Stimulated activated CD4-positive, alpha-beta T cell treated with anti-CD3 and anti-CD28 coated beads, Interleukin-12 subunit alpha, Interleukin-12 subunit beta, amount 100 ng/mL, for 4 hours (primary cell): ENCODE measurements at places on chromosomes 5 and 9.

DNA sequence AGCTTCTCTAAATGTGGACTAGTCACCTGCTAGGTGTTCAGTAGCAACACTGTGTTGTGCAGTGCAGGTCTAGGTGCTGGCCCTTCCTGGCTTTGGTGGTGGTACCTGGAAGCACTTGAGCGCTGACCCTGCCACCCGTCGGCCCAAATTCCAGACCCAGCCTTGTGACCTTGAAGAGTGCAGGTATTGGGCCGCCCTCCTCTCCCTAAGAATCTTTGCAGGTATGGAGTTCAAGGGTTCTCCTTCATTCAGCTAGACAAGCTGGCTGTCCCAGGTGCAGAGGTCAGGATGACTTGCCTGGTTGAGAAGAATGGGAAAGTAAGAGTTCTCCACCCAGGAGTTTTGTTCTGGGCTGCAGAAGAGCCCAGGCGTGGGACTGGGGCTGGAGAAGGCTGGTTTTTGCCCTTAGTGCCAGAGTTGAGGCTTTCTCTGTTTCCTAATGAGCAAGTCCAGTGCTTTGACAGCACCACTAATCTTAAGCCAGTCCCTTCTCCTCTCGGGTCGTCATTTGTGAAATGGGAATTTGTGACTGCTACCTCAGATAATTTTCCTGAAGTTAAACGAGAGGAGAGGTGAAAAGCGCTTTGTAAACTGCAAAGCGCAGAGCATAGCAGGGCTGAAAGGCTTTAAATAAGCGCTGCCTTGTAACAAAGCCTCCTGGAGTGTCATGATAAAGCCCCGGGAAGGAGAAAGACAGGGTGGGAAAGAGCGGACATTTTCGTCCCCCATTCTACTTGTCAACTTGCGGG is 4.0 kb downstream of the FOXE1 start:
- no peak for DNase-seq

DNA sequence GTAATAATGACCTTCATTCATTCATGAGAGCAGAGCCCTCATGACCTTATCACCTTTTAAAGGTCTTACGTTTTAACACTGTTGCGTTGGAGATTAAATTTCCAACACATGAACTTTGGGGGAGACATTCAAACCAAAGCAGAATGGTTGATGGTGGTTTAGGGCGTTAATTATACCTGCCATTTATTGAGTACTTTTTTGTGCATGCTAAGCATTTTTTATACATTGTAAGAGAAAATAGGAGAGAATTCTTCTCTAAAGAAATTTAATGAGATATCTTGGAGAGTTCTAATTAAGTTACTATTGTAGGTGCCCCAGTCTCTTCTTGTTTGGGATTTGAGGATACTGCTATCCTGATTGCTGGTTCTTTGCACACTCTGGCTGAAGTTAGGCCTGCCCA is 12.4 kb downstream of the AP3S1 start:
- DNase-seq: no peak

DNA sequence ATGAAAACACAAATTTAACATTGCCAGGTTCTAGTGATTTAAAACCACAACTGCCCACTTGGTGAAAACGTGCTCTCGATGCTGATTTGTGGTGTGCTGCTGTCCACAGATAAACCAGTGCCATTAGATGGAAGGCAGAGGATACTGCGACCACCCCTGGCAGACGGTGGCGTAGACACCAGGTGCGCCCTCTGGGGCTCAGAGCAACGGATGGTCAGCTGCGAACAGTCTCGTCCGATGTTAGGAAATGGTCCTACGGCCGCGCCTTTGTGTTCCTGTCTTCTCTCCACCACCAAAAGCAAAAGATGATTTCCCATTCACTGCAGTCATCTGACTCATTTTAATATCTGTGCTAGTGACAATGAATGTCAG is 43.2 kb downstream of the UBE2QL1 start:
- no peak for DNase-seq

DNA sequence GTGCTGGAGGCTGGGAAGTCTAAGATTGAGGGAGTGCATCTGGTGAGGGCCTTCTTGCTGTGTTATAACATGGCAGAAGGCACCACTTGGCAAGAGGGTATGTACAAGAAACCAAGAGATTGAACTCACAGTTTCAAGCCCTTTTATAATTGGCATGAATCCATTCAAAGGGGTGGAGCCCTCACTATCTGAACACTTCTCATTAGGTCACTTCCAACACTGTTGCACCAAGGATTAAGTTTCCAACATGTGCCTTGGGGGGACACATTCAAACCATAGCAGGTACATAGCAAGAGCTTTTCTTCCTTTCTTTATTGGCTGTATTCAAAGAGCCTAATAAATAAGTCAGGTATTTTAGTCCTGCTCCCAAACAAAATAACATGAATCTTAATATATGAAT is 62.7 kb downstream of the PRELID2 start:
- no peak for DNase-seq
